ENCODE measurements at places on chromosomes 6 and 20.
A peak's percentile ranks its signal among the peaks of the same experiment; 100 is the strongest.

DNA sequence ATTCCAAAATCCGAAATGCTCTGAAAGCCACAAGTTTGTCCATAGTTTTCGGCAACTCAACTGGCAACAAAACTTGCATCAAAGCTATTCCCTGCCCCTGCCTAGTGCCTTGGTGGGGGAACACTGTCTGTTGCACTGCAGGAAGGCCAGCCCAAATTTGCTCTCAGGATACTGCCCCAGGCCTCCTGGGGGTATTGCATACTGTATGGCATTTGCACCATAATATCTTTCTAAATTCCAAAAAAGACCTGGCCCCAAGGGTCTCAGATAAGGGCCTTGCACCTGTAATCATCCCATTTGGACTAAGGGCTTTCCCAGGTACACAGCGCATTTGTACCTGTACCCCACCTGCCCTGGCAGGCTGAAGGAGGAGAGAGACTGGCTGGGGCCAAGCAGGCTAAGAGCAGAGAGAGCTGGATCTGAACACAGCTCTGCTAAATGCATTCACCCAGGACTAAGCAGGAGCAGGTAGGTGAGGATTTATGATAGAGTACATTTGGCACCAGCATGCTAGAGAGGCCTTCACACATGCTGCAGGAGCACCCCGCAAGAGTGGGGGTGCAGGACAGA is 4.0 kb upstream of the GRM4 start:
- H3K27me3 ChIP-seq, result no peaks in the 10 kb centered on the region
- H3K27ac ChIP-seq, result no peak overlapping the region
- H3K4me3 ChIP-seq, result no peak overlapping the region
- H3K4me1 ChIP-seq, result peaks cover 6% of the 10 kb centered on the region
- no peaks in the 10 kb centered on the region for H3K36me3 ChIP-seq

DNA sequence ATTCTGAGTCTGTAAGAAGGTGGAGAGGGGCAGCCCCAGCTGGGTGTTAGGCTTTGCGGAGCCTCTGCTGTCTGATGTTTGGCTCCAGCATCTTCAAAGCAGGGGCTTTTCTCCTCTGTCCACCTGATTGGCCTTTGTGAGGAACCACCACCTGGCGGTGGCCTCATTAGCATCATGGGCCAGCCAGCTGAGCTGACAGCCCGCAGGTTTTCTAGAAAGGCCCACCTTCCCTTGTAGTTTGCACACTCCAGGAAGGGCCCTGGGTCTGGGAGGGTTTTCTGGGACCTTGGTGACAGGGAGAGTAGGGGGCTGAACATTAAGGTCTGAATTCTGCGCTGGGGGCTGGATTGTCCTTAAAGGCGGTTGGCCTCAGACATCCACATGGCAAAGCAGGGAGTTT is 11.6 kb downstream of the IGF2R start:
- no peaks in the 10 kb centered on the region for H3K36me3 ChIP-seq
- H3K27me3 ChIP-seq, result no peaks in the 10 kb centered on the region
- H3K4me1 ChIP-seq, result peaks cover 13% of the 10 kb centered on the region
- H3K4me3 ChIP-seq, result no peak overlapping the region

DNA sequence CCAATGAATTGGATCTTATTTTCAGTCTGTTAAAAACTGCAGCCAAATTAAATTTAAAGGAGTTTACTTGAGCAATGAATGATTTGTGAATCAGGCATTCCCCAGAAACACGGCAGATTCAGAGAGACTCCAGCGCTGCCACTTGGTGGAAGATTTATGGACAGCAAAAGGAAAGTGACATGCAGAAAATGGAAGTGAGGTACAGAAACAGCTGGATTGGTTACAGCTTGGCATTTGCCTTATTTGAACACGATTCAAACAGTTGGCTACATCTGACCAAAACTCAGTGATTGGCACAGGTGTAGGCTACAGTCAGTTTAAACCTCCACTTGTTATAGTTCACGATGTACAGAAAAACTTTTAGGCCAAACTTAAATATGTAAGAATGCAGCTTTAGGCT is 257.6 kb upstream of the IMPG1 start:
- DNase-seq, result no peak
- H3K27me3 ChIP-seq, result no peaks in the 10 kb centered on the region
- H3K36me3 ChIP-seq, result no peaks in the 10 kb centered on the region

DNA sequence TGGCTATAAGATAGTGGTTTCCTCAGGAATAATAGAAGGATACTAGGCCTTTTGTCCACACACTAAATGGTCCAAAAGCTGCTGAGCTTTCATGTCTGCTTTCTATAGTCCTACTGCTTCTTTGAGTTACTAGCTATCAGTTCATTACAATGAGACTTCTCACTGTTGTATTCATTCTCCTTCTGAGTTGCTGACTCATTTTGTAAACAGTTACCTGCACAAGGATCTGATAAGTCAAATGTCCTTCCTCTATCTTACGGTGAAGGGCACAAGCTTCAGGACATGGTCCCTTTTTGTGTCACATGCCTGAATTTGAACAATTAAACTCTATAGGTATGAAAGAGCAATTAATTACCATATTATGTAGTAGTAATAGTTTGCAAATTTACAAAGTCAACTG is 90.5 kb downstream of the MAN1A1 start:
- DNase-seq, result peak; percentile 61
- no peaks in the 10 kb centered on the region for H3K27me3 ChIP-seq
- H3K36me3 ChIP-seq, result no peaks in the 10 kb centered on the region
- H3K4me3 ChIP-seq, result no peak overlapping the region
- no peak overlapping the region for H3K27ac ChIP-seq
- H3K4me1 ChIP-seq, result no peaks in the 10 kb centered on the region

DNA sequence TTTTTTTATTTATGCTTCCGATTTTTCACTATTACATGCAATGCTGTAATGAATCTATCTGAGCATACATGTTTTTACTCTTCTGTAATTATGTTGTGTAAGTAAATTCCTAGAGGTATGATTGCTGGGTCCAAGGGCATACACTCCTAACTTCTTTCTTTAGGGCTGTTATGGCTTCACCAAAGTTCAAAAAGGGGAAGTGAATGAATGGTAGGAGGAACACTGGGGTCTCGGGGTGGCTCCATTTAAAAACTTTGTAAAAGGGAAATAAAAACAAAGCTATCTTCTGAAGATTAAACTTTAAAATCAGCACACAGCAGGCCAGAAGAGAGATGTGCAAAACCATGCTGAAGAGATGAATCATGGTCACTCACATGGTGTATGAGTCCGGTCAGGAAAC is 289.1 kb upstream of the SUPT3H start:
- no peak overlapping the region for H3K4me3 ChIP-seq
- no peak overlapping the region for H3K27ac ChIP-seq
- H3K36me3 ChIP-seq, result no peaks in the 10 kb centered on the region
- peaks cover 2% of the 10 kb centered on the region for H3K4me1 ChIP-seq

DNA sequence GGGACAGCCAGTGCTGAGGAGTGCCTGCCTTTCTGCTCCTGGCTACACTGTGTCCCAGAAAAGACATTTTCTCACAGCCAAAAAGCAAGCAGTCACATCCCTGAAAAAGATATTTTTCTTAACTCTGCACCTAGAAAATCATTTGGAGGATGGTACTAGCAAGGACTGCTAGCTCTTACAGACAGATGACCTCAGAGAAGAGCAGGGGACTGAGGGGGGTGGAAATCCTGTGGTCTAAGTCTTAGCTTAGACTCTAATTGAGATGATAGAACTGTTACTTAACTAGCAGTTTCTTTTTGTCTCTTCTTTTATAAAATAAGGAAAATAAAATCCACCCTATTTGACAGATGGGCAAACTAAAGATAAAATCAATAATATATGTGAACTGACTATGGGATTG is 152.8 kb downstream of the TMEM200A start:
- H3K4me3 ChIP-seq, result no peak overlapping the region
- no peaks in the 10 kb centered on the region for H3K4me1 ChIP-seq
- no peaks in the 10 kb centered on the region for H3K27me3 ChIP-seq
- no peak for DNase-seq
- no peaks in the 10 kb centered on the region for H3K36me3 ChIP-seq

- no peak overlapping the region for H3K4me3 ChIP-seq
- no peak overlapping the region for H3K27ac ChIP-seq
- no peaks in the 10 kb centered on the region for H3K36me3 ChIP-seq
- no peaks in the 10 kb centered on the region for H3K4me1 ChIP-seq
Observed at GRCh38 chr6:136312975-136313374, 23.3 kb upstream of the BCLAF1 start.

GRCh38 chr6:129606664-129607063 is 103.3 kb downstream of the ARHGAP18 start:
- no peak for DNase-seq
- H3K4me3 ChIP-seq, result no peak overlapping the region
- H3K36me3 ChIP-seq, result no peaks in the 10 kb centered on the region
- H3K27ac ChIP-seq, result no peak overlapping the region
- no peaks in the 10 kb centered on the region for H3K27me3 ChIP-seq

- H3K27me3 ChIP-seq, result no peaks in the 10 kb centered on the region
- no peaks in the 10 kb centered on the region for H3K4me1 ChIP-seq
- H3K4me3 ChIP-seq, result no peak overlapping the region
- no peak for DNase-seq
- no peak overlapping the region for H3K27ac ChIP-seq
Observed at GRCh38 chr6:100382767-100383195, 81.9 kb downstream of the SIM1 start.

DNA sequence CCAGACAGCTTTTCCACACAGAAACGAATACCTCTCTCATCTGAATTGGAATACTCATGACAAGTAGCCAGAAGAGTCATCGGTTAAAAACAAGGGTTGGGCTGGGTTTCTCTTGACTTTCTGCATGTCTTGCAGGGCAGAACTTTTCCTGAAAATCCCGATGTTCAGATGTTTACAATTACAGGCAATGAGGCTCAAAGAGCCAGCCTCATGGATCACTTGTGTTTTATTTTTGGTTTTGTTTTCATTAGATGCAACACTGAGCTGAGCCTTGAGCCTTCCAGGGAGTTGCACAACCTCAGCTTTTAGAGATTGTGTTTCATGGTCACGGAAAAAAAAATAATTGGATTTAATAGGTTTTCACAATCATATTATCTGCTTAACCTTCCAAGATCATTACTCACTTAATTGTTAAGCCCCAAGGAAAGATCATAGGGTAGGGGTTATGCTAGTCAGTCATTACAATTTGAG is 288.1 kb upstream of the PRDM1 start:
- H3K27me3 ChIP-seq, result no peaks in the 10 kb centered on the region
- H3K4me1 ChIP-seq, result no peaks in the 10 kb centered on the region
- no peak overlapping the region for H3K27ac ChIP-seq
- no peak overlapping the region for H3K4me3 ChIP-seq
- H3K36me3 ChIP-seq, result no peaks in the 10 kb centered on the region

- no peak overlapping the region for H3K27ac ChIP-seq
- no peak for DNase-seq
- no peaks in the 10 kb centered on the region for H3K27me3 ChIP-seq
- no peaks in the 10 kb centered on the region for H3K36me3 ChIP-seq
- H3K4me1 ChIP-seq, result no peaks in the 10 kb centered on the region
Observed at GRCh38 chr6:134245706-134246105, 72.2 kb downstream of the SGK1 start.

GRCh38 chr6:22925920-22926789 is 356.8 kb downstream of the HDGFL1 start:
- H3K4me1 ChIP-seq, result no peaks in the 10 kb centered on the region
- H3K36me3 ChIP-seq, result no peaks in the 10 kb centered on the region
- no peak for DNase-seq
- no peak overlapping the region for H3K4me3 ChIP-seq
- no peak overlapping the region for H3K27ac ChIP-seq

- H3K4me1 ChIP-seq, result no peaks in the 10 kb centered on the region
- no peaks in the 10 kb centered on the region for H3K36me3 ChIP-seq
- no peak overlapping the region for H3K27ac ChIP-seq
- H3K27me3 ChIP-seq, result no peaks in the 10 kb centered on the region
Observed at GRCh38 chr6:101595276-101595675, 201.8 kb downstream of the GRIK2 start.

DNA sequence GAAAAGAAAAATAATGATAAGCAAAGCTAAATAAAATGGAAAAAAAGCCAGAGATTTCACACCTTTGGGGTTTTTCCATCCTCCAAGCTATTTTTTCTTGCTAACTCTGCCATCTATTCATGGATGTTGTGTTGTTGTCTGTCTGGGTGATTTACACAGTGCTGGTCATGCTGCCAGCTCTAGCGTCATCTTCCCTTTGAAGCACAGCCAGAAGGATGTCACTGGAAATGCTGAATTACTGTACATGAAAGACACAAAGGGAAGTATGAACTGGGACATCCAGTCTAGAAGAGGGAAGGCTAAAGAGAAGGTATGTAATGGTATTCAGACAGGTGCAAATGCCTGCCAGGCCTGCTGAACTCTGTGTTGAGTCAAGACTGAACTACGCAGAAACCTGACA is 241.9 kb upstream of the STXBP5 start:
- H3K27me3 ChIP-seq, result no peaks in the 10 kb centered on the region
- no peak overlapping the region for H3K27ac ChIP-seq
- H3K36me3 ChIP-seq, result no peaks in the 10 kb centered on the region
- DNase-seq, result no peak
- H3K4me3 ChIP-seq, result no peak overlapping the region

- peak overlapping the region; percentile 62 for H3K27ac ChIP-seq
- DNase-seq, result peak; percentile 86
- no peaks in the 10 kb centered on the region for H3K27me3 ChIP-seq
- no peaks in the 10 kb centered on the region for H3K36me3 ChIP-seq
Observed at GRCh38 chr6:3919130-3919628, 70.0 kb downstream of the FAM50B start.

GRCh38 chr6:162605881-162606280 is 121.7 kb downstream of the PRKN start:
- H3K27me3 ChIP-seq, result no peaks in the 10 kb centered on the region
- no peak for DNase-seq
- H3K4me1 ChIP-seq, result no peaks in the 10 kb centered on the region

GRCh38 chr6:42572523-42572922 is 8.7 kb downstream of the UBR2 start:
- no peak for DNase-seq
- H3K27ac ChIP-seq, result no peak overlapping the region
- no peaks in the 10 kb centered on the region for H3K36me3 ChIP-seq
- no peaks in the 10 kb centered on the region for H3K4me1 ChIP-seq
- no peak overlapping the region for H3K4me3 ChIP-seq

DNA sequence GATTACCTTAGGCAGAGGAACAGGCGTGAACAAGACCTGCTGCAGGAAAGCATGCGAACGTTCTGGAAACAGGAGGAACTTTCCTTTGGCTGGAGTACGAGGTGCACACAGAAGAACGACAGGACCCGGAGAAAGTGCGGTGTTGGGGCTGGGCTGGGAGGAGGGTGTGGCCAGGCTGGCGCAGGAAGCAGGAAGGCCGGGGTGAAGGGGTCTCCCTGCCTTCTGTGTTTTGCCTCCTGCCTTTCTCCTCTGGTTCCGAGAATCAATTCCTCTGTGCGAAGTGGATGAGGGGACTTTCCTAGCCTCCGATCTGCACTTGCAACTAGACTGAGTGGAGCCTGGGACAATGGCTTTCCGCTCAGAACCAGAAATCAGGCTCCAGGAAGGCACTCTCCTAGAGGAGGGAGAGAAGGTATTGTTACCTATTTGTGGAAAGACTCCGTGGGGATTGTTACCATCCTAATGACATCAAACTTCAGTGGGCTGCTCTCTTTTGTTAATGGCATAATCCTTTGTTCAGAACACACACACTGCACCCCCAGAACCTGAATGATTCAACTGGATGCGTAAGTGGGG is 22.9 kb upstream of the PLEKHG1 start:
- no peak for DNase-seq
- H3K4me1 ChIP-seq, result peaks cover 2% of the 10 kb centered on the region
- no peak overlapping the region for H3K27ac ChIP-seq
- no peak overlapping the region for H3K4me3 ChIP-seq
- H3K36me3 ChIP-seq, result no peaks in the 10 kb centered on the region

Measured in mesendoderm (in vitro differentiated cells).